ENCODE measurements at places on chromosomes 5 and 9.
A peak's percentile ranks its signal among the peaks of the same experiment; 100 is the strongest.

- DNase-seq: no peak
Observed at GRCh38 chr9:91143642-91144041, 218.1 kb downstream of the AUH start.

DNA sequence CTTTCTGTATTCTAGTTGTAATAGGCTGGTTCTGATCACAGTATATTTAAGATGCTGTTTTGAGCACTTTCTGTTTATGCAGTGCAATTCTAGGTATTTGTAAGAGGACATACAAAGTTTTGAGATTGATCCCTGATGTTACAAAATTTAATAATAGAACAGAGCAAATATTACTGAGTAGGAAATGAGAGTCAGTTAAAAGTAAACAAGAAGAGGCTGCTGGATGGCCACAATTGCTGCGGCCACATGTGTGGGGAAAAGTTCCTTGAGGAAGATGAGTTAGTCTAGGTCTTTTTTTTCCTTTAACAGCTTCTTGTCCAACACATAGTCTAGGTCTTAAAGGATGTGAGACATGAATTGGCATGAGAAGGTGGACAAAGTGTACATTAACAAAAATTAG lies 11.3 kb downstream of the EHMT1 start:
- DNase-seq: no peak

DNA sequence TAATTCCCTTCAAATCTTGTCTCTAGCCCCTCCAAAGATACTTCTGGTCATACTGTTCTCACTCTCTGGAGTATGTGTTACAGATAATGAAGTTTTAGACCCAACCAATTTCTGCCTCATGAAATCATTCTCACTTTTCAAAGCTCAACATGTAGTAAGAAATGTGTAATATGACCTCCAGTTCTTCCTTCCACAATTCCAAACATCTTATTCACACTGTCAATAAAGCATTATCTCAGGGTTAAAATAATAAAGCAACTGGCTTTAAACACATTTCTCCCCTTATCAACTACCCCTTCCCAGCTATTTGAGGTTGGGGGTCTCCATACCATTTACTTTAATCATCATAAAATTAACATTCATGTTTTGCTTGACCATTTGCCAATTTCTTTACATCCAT lies 654.1 kb downstream of the RAB3C start:
- peak; percentile 50 for DNase-seq

- peak; percentile 17 for DNase-seq
Observed at GRCh38 chr9:72271613-72272478, 93.2 kb downstream of the ZFAND5 start.

DNA sequence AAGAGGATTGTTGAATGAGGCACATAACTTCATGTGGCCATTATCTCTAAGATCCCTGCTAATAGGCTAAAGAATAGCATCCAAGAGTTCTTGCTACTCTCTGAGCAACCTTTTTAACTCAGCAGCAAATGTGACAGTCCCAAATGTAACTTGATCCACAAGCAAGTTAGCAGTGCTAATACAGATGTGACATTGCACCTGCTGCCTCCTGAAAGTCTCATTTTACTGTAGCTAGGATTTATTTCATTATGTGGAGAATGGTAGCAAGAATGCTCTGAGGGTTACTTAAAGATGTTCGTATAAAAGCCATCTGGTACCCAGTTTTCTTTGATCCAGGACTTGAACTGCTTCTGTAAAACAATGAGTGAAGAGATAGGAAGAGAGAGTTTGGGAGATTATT lies 45.8 kb downstream of the CDH10 start:
- no peak for DNase-seq

DNA sequence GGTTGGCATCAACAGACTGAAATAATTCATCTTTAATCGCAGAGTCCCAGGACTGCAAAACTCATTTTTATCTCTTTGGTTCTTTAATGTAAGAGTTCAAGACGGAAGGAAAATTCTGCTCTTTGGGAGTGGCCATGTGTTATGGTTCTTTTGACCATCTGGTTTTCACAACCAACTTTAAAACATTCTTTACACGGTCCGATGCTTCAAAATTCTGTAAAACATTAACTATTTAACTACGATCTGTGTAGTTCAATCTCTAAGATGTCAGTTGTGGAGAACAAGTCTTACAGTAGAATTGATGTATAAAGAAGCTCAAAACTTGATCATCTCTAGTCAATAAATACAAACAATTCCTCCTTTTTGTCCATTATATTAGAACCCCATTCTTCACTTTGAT lies 83.0 kb downstream of the CMYA5 start:
- DNase-seq: no peak
